Stimulated activated effector memory CD8-positive, alpha-beta T cell treated with anti-CD3 and anti-CD28 coated beads, Interleukin-12 subunit alpha, Interleukin-12 subunit beta, amount 100 ng/mL, for 72 hours (primary cell): ENCODE measurements at places on chromosomes 5 and 9.

DNA sequence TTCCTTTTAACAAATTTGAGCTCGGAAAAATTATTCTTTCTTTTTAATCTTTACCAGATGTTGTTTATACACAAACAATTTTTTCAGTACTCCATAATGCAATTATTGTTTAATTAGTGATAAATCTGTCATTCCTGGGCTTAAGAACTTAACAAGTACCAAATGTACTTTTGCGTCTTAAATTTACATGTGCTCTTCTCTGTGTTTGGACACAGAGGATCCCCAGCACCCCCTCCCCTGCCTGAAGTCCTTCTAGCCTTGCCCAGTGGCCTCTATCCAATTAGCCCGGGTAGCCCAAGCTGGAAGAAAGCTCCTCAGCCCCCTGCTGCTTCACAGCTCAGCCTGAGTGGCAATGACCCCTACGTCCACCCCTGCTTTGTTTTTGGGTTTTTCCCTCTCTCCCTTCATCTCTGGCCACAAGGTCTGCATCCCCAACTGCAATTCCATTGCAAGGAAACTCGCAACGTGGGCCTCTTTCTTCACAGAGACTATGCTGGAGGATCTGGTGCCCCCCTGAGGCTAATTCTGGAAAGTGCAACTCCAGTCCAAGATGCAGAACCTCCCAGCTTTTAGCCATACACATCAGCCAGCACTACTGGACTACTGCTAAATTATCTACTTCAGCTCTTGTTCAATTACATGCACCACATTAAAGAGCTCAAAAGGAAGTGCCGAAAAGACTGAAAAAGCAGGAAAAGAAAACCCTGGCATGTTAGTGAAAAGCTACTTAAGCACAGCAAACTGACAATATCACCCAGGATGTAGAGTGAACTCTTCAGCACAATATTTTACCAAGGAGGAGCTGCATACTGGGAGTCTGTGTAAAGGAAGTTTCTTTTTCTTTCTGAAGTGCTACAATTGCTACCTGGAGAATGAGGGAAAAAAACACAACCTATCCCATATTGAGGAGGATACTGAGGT is 186.2 kb downstream of the FANCC start:
- peak; percentile 70 for DNase-seq

DNA sequence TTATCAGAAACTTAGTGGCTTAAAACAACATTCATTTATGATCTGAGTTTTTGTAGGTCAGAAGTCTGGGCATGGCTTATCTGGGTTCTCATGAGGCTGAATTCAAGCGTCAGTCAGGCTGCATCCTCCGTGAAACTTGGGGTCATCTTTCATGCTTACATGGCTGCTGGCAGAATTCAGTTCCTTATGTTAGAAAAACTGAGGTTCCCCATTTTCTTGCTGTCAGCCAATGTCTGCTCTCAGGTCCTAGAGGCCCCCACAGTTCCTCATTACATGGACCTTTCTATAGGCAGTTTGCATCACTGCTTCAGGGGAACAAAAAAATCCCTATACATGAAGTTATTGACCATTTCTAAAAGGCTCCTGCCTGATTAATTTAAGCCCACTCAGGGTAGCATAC is 83.8 kb upstream of the NMUR2 start:
- DNase-seq, result no peak

DNA sequence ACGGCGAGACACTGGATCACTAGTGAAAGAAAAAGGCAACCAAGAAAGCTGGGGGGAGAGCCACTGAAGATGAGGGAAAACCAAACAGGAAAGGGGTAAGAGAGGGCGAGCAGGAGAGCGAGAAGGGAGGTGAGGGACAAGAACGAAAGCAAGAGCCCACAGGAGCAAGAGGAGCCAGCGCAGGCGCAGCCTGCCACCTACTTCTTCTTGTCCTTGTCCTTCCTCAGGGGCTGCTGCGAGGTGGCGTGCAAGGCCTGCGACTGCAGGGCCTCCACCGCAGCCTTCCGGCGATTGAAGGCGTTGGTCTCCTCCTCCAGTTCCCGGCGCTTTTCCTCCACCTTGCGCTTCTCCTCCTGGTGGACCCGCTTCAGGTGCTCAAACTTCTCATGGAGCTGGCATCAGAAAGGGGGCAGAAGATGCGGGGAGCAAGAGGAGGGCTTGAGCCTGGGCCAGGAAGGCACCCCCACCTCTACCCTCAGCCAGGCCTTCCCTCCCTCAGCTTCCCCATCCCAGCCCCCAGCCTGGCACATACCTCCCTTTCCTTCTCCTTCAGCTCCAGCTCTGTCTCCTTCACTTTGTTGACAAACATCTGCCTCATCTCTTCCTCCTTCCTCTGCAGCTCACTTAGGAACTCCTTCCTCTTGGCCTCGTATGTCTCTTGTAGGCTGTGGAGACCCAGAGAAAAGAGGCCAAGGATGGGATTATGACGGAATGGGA is 13.5 kb downstream of the CCNI2 start:
- no peak for DNase-seq

- no peak for DNase-seq
These were observed 9.3 kb upstream of the TRIM36 start for GRCh38 chr5:115179030-115179393.

GRCh38 chr9:83584995-83585394 is 37.9 kb upstream of the IDNK start:
- DNase-seq, result no peak
